ENCODE measurements at places on chromosomes 12 and 14. TPM values are rescaled to one million over a fixed set of nuclear protein-coding genes. Genes with fewer than 3 reads are reported as not detected.

The FIGNL2 gene
- 0.19 TPM for total RNA-seq

The GLT1D1 gene
- total RNA-seq = 0.30 TPM

The AKAP3 gene
- total RNA-seq = 1.3 TPM

The KIF26A gene
- total RNA-seq = 0.21 TPM

The PDZRN4 gene
- total RNA-seq = not detected

The FGD6 gene
- total RNA-seq = 1.1 TPM

The RPL10L gene
- not detected for total RNA-seq

The TAS2R50 gene
- 0.30 TPM for total RNA-seq
